ENCODE measurements at places on chromosomes 3 and 15.
A peak's percentile ranks its signal among the peaks of the same experiment; 100 is the strongest.

- DNase-seq, result no peak
Observed at GRCh38 chr15:90407871-90408317, 19.9 kb downstream of the IQGAP1 start.

GRCh38 chr15:67826717-67827561 lies 1.6 kb downstream of the SKOR1 start:
- DNase-seq, result no peak

- DNase-seq, result no peak
Observed at GRCh38 chr15:39685999-39686613, 96.5 kb downstream of the FSIP1 start.

DNA sequence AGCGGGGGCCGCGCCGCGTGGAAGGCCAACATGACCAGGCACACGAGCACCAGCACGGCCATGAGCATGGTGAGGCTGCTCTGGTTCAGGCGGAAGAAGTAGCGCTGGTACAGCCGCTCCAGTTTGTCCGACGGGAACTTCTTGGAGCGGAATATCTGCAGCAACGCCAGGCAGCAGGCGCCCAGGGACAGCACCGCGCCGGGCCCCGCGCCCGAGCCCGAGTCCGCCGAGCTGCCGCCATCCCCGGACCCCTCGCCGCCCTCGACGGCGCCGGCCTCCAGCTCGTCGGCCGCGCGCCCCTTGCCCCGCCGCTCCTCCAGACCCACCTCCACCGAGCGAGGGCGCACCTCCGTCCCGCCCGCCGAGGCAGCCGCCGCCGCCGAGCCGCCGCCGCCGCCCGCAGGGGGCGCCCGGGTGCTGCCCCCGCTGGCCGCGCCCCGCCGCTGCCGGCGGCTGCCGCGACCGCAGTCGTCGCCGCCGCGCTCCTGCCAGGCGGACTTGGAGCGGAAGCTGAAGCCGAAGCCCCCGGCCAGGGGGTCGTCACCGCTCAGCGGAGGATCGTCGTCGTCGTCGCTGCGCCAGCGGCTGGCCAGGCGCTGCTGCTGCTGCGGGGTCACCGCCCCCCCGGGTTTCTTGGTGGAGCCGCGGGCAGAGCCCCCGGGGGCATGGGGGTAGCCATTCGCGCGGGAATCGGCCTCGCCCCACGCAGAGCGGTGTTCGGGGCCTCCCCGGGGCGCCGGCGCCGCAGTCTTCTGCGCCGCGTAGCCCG lies 957 bp downstream of the ADCY5 start:
- DNase-seq, result peak; percentile 36

GRCh38 chr3:144341471-144341870 lies 369.8 kb downstream of the DIPK2A start:
- no peak for DNase-seq

DNA sequence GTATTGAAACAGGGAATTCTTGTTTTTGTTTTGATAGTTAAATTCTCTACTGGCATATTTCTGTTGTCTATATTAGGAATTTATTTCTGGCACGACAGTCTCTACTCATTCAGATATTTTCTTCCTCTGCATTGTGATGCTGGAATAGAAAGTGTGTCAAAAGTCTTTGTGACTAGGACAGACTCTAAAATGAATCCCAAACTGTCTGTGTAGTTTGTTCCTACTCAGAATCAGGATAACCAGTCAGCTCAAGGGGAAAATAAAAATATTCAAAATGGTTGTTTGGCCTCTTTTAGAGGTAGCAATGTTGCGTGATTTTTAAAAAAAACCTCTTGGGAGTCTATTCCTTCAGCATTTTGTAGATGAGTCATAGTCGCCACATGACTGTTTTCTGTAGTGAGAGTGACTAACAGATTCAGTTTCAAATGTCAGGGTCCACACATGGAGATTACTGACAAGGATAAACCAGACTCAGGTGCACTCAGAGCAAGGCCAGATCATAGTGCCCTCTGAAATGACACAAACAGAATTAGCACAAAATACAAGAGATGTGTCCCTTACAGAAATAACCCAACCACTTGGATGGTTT lies 13.1 kb downstream of the SLC7A14 start:
- no peak for DNase-seq

DNA sequence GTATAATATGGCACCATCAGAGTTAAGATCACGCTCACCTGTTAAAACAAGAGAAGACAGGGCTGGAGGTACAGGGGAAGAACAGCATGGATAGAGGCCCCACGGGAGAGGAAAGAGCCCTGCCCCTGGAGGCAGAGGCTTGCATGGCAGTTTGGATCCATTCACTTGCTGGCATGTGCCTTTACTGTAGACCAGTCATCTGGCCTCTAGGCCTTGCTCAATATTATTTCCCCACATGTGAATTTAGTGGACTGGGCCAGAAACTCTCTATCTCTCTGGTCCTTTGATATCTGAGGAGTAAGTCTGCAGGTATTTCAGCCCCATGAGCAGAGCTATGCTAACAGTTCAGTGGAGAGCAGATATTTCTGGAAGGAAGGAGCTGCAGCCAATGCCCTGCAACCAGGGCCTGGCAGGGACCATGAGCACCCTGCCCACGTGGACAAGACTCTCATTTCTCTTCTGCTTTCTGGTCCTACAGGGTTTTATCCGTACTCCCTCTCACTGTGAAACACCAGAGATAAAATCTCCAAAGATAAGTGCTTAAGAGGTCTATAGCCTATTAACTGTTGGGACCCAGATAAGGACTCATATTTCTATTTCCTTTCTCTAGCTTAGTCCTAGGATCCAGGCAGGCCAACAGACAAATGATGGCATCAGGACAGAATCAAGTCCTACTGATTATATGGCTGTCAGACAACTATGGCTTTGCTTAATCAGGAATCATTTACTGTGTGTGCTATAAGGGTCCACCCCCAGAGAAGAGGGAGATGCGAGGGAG lies 65.0 kb downstream of the CLDN11 start:
- DNase-seq, result no peak

DNA sequence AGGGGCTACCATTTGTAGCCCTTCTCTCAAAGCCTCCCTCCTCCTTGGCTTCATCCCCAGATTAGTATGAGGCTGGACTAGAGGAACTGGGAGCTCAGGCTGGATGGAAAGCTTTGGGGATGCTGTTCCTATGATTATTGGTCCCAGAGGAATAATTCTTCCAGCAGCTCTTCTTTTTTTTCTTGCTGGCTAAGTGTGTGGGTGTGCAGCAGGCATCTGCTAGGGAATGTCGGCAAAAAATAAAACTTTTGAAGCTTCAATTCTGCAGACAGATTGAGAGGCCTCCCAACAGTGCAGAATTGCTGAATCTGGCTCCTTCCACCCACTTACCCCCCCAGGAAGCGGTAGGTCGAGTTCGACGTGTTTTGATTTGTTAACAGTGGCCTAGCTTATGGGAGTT lies 138.5 kb upstream of the ANKRD28 start:
- DNase-seq, result no peak

DNA sequence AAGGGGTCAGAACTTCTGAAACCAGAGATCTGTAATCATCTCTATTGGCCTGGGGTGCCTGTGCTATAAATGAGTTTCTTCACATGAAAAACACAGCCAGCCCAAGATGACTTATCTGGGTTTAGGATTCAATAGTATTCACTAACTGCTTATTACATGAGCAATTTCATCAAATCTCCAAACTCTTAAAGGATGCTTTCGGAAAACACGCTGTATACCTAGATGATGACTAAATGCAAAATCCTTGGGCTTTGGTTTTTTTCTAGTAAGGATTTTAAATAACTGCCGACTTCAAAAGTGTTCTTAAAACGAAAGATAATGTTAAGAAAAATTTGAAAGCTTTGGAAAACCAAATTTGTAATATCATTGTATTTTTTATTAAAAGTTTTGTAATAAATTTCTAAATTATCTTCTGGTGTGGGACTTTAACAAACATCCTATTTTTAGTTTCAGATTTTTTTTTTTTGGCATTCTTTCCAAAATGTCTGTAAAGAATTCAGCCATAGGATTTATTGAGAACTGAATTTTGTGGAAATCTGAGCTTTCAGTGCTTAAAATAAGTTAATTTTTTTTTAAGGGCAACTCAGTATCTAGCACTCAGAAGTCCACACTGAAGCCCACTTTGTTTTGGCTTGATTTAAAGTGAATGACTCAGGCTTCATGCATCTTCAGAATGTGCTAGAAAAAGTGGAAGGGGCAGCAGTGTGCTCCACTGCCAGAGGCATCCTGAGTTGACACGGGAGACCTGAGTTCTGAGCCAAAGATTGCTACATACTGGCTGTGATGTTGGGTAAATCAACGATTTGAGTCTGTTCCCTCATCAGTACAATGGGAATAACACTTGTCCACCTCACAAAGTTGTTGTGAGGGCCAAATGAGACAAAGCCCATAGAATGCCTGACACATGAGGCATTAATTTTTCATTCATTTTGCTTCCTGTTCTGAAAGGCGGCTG lies 18.7 kb downstream of the TMEM43 start:
- no peak for DNase-seq

DNA sequence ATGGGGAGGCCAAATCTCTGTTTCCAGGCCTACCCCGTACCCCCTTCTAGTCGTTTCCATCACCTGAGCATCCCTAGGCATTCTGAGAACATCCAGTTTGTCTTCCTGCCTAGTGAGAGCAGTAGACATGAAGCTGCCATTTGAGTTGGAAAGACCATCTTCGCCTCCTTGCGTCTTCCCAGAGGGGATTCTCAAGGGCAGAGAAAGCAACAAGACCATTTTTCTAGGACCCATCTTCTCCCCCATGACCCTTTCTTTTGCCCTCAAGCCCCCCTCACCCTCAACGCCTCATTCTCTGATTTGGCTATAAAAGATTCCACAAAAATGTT lies 148.7 kb upstream of the BHLHE40 start:
- DNase-seq, result no peak

DNA sequence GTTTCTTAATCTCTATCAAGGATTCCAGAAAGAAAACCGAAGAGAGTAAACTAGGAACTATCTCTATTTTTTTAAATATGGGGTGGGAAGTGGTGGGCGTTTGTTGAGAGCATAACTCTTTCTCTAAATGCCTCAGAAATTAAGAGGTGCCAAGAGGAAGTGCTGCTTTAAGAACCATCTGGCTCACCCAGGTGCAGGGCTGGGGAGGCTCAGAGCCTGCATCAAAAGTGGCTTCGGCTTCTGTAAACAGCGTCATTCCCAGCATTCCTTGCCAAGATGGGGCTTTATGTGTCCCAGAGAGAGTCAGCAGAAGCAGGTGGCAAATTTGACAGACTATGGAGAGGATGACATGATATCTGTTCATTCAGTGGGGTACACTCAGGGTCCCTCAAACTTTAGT lies 123.3 kb upstream of the BFSP2 start:
- no peak for DNase-seq

- no peak for DNase-seq
Observed at GRCh38 chr15:63463036-63463435, 41.4 kb upstream of the USP3 start.

GRCh38 chr3:138066972-138067371 lies 48.4 kb downstream of the DZIP1L start:
- no peak for DNase-seq

DNA sequence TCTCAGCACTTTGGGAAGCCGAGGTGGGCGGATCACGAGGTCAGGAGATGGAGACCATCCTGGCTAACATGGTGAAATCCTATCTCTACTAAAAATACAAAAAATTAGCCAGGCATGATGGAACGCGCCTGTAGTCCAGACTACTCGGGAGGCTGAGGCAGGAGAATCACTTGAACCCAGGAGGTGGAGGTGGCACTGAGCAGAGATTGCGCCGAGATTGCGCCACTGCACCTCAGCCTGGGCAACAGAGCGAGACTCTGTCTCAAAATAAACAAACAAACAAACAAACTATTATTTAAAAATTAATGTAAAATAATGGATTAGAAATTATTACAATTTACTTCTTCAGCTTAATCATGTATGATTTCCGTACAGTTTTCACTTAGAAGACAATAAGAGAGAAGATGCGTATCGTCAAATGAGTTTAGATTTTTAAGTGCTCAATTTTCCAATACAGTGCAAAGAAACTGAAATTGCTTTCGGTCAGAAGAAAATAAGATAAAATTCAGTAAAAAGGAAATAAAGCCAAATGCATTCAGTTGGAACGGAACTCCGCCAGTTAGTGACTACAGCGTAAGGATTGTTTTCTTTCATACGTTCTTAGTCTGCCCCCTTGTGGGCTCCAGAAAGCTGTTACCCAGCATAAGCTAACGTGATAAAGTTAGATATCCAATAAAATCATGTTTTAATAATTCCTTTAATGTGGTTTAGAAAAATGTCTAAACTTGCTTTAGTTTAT lies 24.8 kb downstream of the AADAC start:
- no peak for DNase-seq

GRCh38 chr3:55059027-55059629 lies 131.3 kb upstream of the LRTM1 start:
- DNase-seq, result no peak

DNA sequence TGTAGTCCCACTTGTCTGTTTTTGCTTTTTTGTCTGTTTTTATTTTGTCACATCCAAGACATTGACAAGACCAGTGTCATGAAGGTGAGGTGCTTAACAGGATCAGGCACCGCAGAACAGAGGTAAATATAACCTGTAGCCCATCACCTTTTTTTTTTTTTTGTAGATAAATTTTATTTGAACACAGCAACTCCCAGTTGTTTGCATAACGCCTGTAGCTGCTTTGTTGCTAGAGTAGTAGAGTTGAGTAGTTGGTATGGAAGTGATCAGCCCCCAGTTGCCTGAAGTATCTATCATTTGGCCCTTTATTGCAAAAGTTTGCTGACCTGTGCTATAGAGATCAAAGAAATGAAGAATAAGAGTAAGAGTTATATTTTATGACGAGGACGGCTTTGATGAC lies 135.0 kb downstream of the TCF12 start:
- DNase-seq, result no peak

DNA sequence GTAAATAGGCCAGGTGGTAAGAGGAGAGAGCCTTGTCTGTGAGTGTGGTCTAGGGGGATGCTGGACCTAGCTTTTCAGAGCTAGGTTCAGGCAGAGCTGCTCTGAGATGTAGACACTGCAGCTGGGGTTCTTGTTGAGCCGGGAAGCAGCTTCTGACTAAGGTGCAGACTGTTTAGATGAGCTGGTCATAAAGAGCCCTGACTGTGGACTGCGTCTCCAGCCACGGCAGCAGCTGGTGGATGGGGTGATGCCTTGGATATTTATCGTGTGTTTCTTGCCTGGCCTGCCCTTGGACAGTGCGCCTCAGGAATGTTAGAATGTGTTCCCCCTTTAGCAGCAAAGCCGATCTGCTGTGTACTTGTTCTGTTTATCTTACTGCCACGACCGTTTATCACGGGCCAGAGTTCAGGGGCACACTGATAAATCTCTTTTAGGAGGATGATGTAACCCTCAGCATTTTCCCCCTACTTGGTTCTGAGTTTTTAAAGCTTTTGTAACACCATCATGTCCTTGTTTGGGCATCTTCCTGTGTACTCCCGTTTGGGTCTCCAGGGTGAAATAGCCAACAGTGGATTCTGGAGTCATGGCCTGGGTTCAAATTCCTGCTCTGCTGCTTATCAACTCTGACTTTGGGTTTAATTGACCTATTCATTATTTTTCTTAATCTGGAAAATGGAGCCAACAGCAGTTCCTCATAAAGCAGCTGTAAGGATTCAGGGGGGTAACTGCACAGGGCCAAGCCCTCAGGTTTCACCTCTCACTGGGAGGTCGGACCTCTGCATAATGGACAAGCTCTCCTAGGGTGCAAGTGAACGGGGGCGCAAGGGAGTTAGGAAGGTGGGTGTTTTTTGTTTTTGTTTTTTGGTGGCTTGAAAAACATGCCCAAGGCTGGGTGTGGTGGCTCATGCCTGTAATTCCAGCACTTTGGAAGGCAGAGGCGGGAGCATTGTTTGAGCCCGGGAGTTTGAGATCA lies 51.4 kb downstream of the FLNB start:
- DNase-seq, result no peak
